T follicular helper cell (primary cell): ENCODE measurements at places on chromosomes 4 and X.

DNA sequence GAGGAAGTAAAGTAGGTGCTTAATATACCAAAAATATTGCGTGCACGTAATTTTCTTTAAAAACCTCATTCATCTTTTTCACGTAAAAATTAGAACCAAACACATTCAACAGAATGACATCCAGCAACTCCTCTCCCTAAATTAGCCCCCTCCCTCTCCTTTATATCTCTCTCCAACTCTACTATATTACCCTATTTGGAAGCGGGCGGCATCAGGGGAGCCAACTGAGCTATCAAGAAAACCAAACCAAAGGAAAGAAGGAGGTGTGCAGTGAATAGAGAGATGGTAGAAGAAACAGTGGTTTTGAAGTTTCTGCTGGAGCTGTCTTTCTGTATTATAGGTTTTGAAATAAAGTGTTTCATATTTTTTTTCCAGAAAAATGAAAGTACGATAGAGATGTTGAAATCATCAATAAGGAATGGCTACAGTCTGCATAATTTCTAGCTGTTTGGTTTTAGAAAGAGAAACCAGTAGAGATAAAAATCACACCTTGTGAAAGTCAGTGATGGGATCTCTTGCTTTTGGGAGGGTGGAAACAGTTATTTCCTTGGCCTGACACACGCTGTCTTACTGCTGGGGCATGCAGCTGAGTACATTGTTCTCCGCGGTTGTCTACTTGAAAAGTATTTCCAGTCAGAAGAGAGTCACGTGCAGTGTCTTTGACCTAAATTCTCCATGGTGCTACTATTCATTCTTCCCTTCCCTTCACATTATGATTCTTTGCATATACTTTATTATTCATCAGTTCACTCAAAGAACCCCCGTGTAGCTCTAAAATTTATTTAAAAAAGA is 94.1 kb upstream of the WDR17 start:
- no peak for DNase-seq

- DNase-seq: no peak
These were observed 550 bp downstream of the ADGRA3 start for GRCh38 chr4:22515145-22515887.

DNA sequence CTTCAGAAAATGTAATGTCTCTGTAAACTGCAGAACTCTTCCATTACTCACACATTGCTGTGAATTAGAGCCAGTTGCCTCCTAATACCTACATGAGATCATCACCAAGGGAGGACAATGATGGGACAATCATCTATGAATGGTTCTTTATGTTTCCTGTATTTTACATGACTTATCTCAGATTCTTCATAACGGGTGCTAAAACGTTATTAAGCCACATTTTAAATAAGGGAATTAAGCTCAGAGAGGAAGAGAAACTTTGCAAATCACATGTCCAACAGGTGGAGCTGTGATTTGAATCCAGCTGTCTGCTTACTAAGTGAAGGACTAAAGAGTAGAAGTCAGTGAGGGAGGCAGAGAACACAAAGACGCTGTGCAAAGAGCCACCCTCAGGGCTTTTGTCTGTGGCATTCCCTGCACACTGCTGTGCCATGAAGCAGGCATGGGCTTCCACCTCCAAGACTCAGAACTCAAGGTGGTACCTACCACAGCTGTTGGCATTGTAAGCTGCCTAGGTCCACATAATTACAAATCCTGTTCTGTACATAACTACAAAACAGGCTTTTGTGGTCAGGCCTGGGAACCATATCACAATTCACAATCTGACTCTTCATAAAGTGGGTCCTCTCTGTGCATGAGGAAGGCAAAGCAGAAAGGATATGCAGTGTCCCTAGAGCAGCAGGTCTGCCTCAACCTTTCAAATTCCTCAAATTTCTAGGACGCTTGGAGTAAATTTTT is 12.8 kb downstream of the TBC1D9 start:
- no peak for DNase-seq

- DNase-seq: no peak
These were observed 29.2 kb downstream of the IGFBP7 start for GRCh38 chr4:57080781-57081650.

DNA sequence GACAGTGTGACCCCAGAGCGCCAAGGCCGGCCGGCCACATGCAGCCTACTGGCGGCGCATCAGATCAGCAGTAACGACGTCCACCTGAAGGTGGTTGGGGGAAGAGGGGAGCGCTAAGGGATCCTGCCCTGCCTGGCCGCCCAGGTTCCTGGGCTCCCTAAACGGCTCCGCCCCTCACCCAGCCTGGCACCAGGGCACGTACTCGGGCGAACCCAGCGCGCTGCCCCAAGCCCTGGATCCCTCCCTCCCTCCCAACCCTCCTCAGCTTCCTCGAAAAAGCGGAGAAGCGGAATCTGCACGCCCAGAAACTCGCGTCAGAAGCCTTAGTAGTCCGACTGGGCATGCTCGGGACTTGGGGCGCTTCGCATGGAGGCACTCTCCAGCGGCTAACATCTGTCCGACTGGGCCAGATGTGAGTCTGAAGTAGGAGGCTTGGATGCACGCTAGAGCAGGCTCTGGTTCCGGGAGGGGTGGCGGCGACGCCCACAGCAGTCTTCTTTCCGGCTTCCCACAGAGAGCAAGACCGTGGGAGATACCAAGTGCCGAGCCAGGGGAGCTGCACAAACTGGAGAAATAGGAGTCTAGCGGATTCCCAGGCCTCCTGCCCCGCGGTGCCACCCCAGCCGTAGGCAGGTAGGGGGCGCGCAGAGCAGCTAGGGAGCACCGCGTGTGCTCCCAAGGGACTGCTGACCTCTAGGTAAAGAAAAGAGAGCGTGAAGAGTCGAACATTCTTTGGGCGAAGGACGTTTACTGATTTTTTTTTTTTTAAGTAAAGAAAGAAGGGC is 114.3 kb upstream of the TEX13C start:
- DNase-seq: no peak

DNA sequence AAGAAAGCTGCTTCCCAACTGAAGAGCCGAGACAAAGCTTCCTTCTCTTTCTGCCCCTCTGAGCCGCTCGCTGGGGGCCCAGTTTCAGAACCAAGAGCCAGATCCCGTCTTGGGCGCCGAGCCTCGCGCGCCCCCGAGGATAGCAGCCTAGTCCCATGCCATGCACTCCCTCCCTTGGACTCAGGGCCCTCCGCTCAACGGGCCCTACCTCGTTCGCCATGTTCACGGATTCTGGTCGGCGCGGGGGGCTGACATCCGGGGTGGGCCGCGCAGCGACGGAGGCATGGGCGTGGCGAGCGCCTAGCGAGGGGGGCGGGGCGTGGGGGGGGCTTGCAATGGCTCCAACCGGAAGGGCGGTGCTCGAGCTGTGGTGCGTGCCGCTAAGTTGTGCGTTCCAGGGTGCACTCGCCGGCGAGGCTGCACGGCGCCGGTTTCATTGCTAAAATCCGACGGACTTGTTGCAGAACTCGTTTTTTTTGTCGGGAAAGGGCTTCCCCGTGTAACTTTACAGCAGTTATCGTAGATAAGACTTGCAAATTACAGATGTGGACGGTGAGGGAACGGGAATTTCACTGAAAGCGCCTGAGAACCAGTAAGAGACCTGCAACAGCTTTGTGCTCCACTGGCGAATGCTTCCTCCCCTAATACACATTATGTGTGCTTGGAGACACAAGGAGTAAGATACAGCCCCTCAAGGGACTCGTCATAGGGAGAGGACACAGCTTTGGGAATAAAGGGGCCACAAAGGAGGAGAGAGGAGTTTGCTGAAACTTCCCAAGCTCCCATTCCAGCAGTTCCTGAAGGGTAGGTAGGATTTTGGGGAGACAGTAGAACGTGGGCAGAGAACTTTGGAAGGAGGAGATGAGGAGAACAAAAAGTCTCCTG is at the start of gene ADH5:
ADH5 (minus strand) TSS at position 308 of the 885 bp plus-strand sequence; CDS start at position 220, 88 bp downstream.
- peak; percentile 82 for DNase-seq

DNA sequence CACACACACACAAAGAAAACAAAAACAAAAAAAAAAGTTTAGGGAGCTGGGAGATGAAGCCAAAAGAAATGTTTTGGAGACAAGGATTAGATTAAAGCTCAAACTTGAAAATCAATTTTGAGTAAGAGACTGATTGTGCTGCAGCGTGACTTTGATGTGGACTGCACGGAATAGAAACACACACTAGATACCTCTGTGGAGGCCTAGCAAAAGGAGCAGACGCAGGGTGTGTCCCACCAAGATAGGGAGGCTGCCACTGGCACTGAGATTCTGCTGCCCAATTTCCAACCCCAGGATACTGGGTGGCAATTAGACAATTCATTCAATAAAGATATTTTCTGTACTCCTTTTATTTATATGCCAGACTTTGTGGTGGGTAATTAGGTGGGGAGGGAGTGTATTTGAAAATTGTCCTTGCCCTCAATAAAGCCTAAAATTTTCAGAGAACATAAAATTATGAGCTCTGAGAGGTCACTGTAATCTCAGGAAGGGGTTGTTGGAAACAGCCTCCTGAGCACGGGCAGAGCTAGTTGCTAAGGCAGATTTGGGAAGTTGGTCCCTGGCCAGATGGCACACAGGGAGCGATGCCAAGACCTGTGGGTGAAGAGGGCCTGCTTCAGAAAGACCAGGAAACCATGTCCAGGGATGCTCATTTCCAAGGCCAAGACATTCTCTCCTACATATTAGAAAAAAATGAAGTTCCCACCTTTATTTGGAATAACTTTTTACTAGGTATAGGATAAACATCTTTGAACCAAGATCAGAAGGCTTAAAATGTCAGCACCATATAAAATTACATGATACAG is 1.9 kb upstream of the PPP3CA start:
- DNase-seq: no peak

- DNase-seq: no peak
These were observed 1.2 kb downstream of the GEMIN8 start for GRCh38 chrX:14028473-14028872.

GRCh38 chrX:125826080-125826479 is 340.0 kb downstream of the DCAF12L2 start:
- no peak for DNase-seq

GRCh38 chr4:153652051-153652784 is 31.9 kb upstream of the TLR2 start:
- no peak for DNase-seq

DNA sequence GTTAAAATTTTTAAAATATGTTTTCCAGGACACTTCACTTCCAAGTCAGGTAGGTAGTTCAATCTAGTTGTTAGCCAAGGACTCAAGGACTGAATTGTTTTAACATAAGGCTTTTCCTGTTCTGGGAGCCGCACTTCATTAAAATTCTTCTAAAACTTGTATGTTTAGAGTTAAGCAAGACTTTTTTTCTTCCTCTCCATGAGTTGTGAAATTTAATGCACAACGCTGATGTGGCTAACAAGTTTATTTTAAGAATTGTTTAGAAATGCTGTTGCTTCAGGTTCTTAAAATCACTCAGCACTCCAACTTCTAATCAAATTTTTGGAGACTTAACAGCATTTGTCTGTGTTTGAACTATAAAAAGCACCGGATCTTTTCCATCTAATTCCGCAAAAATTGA is 49.7 kb downstream of the XIAP start:
- DNase-seq: no peak
